ENCODE measurements at places on chromosomes 2 and 18.

GRCh38 chr2:50987616-50988313 lies 44.2 kb downstream of the NRXN1 start:
- no peak for DNase-seq

- no peak for DNase-seq
Measured at GRCh38 chr2:59569124-59569523, 984.3 kb downstream of the BCL11A start.

DNA sequence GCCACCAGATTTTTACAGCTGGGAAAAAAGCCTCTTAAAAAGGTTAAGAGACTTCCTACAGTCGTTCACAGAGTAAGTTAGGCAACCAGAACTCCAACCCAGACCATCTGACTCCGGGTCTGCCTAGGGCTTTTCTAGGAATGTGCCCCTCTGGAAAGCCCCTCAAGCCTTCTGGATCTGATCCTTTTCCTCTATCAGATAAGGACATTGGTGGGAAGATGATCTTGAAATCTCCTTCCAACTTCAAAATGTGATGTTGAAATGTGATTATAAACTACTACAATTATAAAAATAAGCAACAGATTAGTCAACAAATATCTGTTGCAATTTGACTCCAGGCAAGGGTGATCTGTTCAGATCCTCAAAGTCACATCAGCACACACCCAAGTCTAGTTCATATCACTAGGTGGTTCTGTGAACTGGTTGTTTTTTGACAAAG lies 270.4 kb downstream of the ARHGAP15 start:
- no peak for DNase-seq

DNA sequence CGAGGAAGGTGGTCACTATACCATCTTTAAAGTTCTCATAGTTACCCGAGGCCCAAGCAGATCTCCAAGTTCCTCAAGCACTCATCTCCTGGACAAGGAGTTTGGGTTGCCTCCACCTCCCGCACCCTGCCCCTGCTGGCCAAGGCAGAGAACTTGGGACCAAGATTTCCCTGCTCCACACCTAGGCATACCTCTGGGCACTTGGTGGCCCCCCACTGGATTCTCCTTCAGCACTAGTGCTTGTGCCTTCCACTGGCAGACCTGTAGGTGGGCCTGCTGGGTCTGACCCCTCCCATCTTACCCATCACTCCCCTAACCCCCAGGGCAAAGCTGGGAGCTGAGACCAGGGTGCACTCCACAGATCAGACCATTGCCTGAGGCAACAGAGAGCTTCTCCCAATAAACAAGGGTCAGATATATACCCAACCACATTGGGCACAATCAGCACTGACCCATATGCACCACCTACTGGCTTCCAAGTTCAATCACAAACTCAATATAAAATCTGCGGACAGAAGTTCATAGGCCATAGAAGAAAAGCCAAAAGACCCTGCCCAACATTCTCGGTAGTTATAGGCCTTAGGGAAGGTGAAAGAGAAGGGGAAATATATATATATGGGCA lies 244.2 kb downstream of the EXOC6B start:
- DNase-seq = no peak

DNA sequence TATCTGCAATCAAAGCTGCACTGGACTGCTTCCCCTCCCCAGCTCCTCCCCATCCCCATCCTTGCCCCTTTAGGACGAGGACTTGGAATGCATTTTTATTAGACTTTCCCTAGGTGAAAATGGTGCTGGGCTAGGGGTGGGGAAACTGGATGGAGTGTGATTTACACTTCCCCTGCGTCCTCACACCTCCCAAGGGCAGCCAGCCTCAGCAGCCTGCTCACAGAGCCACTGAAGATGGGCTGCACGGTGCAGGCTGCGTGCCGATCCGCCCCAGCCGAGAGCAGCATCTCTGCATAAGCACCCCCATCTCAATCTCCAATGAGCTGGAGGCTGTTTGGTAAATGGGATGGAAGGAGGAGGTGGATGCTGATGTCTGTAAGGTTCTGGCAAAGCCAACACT lies 87.6 kb downstream of the ZBTB7C start:
- no peak for DNase-seq

DNA sequence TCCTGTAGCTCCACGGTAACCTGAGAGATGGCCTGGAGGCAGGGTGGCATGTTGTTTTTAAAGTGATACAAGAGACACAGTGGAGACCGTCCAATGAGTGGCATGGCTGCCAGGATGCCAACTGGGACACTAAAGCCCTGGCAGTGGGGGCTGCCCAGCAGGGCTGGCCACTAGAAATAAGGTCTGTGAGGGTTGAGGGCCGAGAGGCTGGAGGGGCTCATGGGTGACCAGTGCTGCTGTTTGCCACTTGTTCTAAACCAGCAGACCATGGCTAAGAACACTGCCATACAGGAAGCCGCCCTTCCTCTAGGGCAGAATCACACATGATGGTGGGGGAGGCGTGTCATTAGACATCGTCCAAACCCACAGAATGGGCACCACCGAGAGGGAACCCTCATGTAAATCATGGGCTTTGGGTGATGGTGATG lies 71.9 kb downstream of the ALPK2 start:
- DNase-seq = no peak

- no peak for DNase-seq
Measured at GRCh38 chr2:57534358-57534757, 512.2 kb upstream of the VRK2 start.

DNA sequence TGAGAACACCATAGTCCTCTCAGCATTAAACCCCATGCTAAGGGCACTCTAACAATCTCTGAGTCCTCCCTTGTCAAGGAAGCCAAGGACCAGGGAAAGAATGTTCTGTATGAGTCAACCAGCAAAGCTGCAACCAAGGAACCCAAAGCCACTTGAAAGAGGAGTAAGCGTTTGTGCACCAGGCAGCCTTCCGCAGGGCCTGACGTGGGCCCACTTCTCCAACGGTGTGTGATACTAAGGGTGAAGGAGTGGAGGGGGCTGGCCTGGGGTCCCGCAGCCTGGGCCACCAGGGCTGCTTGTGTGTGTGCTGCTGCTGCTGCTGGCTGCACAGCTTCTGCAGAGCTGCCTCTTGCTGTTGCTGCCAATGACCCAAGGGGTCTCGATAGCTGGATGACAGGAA lies 30.1 kb upstream of the GALNT14 start:
- no peak for DNase-seq

GRCh38 chr2:205996161-205996560 lies 89.8 kb downstream of the INO80D start:
- no peak for DNase-seq

DNA sequence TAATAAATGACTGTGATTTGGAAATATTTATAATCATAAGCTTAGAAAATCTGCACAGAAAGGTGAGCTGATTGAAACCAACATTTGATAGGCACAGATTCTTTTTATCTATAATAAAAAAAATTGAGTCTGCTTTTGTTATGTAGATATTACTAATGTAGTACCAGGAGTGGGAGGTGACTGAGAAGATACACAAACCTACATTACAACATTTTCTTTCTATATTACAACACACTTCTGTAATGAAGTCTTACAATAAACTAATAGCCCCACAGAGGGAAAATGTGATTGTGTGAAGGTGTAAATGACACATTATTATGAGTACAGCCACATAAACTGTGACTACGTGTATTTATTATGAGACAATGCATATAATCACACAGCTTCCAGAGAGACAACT lies 241.6 kb downstream of the PIEZO2 start:
- DNase-seq = no peak

DNA sequence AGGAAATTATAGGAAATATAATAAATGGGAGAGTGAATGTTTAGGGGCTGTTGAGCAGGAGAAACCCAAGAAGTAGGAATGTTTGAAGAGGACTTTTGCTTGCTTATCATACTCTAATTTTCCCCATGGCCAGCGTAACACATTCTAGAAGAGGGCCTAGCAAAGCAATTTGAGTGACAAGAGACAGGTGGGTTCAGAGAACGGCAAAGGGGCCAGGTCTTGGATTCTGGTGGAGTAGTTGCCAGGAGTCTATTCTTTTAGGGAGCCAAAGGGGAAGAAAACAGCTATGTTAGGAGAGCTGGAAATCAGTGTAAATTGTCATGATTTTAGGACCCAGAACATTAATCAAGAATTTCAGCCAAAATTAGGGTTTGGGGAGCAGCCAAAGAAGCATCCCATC lies 96.5 kb downstream of the COL5A2 start:
- DNase-seq = no peak

GRCh38 chr2:185676316-185676715 lies 62.3 kb upstream of the FSIP2 start:
- no peak for DNase-seq

DNA sequence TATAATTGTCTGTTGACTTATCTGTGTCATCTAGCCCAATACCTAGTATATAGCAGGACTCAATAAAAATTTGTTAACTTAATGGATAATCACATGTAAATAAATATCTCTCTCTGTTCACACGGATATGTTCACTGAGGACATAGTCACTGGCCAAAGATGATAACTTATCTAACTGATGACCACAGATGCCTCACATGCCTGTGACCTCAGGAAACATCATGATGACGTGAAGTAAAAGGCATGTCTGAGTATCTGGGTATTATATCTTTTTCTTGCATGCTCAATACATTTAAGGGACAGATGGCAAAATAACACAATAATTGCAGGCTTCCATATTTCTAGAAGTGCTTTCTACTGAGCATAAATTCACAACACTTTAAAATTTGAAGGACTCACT lies 41.4 kb upstream of the PARD3B start:
- no peak for DNase-seq

DNA sequence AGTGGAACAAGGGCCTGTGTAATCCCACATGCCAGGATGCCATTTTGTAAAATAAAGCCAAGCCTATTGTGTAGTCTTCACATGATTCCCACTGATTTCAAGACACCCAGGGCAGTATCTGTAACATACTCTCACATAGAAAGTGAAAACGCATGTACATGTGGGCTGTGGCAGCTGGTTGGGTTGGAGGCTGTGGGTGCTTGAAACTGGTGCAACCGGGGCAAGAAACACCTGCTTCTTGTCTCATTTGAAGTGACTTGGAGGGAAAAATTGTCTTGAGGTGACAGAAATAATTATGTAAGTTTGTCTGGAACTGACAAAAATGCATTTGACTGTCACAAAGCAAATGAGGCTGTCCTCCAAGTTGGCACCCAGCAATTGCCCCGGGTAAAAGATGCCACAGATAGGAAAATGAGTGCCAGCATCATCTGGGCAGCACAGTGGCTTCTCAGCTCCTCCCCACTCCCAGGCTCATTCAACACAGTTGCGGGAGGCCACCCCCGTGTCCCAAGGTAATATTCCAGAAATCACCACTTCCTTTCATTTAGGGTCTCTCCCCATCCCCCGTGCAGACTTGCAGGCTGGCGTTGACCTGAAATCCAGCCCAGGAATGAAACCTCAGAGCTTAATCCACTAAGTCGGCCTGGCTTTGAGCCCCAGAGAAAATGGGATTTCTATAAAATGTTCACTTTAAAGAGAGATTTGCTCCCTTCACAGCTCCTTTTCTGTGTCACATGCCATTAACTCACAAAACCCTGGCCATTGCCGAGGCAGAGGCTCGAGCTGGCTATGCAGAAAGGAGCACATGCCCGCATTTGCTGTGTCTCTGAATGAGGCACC lies 293.9 kb upstream of the PARD3B start:
- peak; percentile 57 for DNase-seq

DNA sequence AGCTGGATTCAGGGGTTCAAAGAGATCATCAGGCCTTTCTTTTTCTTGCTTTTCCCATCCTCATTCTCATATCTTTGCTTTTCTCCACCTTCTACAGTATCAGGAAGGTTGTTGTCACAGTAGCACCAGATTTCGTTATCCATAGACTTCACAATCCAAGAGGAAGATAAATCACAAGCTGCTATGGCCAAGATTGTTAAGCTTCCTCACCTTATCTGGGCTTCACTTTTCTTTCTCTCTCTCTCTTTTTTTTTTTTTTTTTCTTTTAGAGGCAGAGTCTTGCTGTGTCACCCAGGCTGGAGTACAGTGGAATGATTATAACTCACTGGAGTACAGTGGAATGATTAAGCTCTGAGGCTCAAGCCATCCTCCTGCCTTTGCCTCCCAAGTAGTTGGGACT lies 93.5 kb downstream of the TTC27 start:
- DNase-seq = no peak

- peak; percentile 61 for DNase-seq
Measured at GRCh38 chr2:55616551-55617174, 759 bp downstream of the PPP4R3B start.

GRCh38 chr18:79525556-79526467 lies 130.1 kb downstream of the NFATC1 start:
- peak; percentile 69 for DNase-seq

DNA sequence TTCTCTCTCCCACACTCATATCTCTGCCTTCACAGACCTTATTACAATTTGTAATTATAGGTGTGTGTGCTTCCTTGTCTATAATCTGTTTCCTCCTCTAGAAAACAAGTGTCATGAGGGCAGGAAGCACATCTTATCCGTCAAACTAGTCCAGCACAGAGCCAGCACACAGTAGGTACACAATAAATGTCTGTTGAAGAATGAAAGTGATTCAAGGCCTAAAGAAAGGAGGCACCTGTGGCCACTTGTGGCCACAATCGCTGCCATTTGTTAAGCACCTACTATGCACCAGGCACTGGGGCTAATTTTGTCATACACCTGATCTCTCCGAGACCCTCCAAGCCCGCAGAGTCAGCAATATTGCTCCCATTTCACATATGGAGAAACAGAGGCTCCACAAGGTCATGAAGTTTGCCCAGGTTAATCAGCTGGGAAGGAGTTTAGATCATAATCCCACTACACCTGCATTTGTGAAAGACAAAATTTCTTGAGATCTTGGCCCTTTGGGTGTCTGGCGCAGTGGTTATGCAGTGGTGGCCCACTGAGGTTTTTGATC lies 78.4 kb downstream of the TNS1 start:
- no peak for DNase-seq

GRCh38 chr2:59171019-59171418 lies 929.9 kb upstream of the FANCL start:
- no peak for DNase-seq

DNA sequence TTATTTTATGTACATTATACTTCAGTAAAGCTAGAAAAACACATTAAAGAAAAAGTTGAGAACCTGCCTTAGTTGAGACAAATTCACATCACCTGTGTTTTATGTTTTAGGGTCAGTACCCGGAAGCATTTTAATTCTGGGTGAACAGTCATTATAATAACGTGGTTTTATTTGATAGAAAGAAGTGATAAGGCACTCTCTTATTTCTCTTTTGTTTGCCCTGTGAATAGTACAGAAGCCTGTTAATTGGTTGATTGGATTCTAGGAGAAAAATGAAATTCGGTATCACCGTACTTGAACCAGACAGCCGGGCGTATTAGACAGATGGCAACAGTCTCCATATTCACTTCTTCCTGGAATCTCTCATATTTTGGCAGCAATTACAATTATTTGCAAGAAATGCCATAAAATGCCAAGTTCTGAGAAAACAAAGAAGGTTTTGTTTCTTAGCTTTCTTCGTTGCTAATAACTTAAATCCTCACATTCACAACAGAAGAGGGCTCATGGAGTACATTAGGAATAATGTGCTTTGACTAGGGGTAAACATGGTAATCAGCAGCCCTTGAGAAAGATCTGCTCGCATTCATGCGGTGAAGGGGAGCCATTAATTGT lies 168.7 kb upstream of the RASGRP3 start:
- DNase-seq = no peak

- DNase-seq = peak; percentile 45
Measured at GRCh38 chr2:8803658-8804379, 33.6 kb downstream of the KIDINS220 start.

Data from umbilical cord (tissue), 2 donors.